ENCODE measurements at places on chromosomes 5 and 9. TPM values are rescaled to one million over a fixed set of nuclear protein-coding genes. Genes with fewer than 3 reads are reported as not detected.

Gene SUSD3
- 58.8 TPM for total RNA-seq

Gene GNA14
- total RNA-seq: not detected

Gene TRIO
- total RNA-seq: 17.2 TPM

Gene POLR3G
- total RNA-seq: 6.6 TPM

Gene WDR36
- 42.1 TPM for total RNA-seq

Gene MUSK
- total RNA-seq: not detected

Gene GLRA1
- not detected for total RNA-seq

Gene MAMDC2
- total RNA-seq: not detected

Gene CATSPER3
- total RNA-seq: 0.95 TPM

Gene FUT7
- total RNA-seq: 0.41 TPM

Gene SAXO1
- total RNA-seq: not detected

Gene POU5F2
- total RNA-seq: 1.7 TPM

Gene ENC1
- 0.89 TPM for total RNA-seq

Gene SHOC1
- not detected for total RNA-seq

Gene ZER1
- 12.8 TPM for total RNA-seq

Gene FOXD4L4
- total RNA-seq: 0.23 TPM

Gene SLC1A3
- not detected for total RNA-seq

Gene GRIA1
- total RNA-seq: not detected

Gene ATG12
- total RNA-seq: 41.8 TPM

Gene DMRT3
- total RNA-seq: not detected

Gene ERAP2
- total RNA-seq: 135 TPM

Gene SGTB
- 9.0 TPM for total RNA-seq
